ENCODE measurements at places on chromosomes 7 and 10.

DNA sequence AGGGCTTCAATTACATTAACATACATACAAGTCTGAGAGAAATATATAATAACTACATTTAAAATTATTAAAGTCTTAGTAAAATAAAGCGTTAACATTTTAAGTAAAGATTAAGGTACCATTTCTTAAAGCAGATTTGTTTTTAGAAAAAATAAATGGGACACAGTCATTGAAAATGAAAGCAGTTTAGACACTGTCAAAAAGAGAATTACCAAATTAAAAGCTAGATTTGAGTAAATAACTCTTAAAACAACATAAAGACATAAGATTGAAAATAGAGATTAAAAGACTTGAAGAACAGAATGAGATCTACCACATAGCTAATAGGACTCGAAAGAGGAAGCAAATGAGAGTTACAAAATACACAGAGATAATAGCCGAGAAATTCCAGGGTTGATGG is 562.2 kb upstream of the FOXK1 start:
- DNase-seq, result no peak

GRCh38 chr10:103154521-103155299 is 38.4 kb downstream of the NT5C2 start:
- DNase-seq, result peak; percentile 14

DNA sequence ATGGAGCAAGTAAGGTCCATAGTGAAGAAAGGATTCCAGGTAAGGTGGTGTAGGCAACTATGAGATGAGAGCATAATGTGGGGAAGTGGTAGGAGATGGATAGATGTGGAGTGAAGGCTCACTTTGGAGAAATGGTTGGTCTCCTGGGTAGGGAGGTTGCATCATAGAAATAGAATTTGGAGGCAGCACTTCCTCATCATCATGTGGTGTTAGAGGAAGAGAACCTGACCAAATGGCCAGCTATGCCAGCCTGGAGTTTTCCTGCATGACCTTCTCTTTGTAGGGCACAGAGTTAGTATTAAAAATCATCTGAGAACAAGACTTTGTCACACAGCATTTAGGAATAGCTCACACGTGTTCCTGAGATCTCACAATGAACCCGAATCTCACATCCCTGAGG is 126.7 kb upstream of the CXCL12 start:
- DNase-seq, result no peak

DNA sequence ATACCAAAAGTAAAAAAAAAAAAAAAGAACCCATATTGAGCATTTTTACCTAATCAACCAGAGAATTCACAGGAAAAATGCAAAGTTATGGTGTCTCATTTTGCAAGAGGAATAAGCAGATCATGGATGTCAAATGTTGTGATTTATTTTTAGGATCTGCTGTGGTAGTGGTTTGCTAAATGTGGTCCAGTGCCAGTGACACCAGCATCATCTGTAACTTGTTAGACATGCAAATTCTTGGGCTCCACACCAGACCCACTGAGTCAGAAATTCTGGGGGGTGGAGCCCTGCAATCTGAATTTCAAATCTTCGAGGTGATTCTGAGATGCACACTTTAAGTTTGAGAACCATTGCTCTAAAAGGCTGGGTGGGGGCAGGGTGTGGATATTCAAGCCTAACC is 30.1 kb upstream of the ZEB1 start:
- DNase-seq, result no peak

DNA sequence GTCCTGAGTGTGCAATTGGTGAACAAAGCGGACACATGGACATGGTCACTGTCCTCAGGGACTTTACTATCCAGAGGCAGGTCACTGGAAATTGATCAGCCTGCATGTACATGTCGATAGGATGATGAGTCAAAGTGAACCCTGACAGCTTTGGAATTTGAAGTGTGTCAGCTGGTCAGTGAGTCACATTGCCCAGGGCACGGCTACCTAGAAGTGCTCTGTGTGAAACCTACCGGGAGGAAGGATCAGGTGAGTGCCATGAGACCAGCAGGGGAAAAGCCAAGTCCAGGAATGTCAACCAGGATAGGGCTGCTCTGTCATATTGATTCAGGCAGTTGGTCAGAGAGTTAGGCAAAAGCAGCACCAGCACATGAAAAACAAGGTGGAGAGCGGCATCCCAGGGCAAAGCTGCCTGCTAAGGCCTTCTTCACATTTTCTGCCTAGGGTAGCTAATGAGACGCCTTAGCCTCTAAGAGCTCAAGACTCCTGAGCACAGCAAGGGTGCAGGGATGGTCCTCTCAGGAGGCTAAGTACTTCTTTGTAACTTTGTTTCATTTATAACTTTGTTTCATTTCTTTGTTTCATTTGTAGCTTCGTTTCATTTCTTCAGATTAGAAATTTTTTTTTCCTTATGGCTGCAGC is 19.4 kb upstream of the PDCD4 start:
- DNase-seq, result no peak
